ENCODE measurements at places on chromosomes 7 and 10.

GRCh38 chr7:121960678-121961077 is 87.7 kb downstream of the PTPRZ1 start:
- no peak for DNase-seq

DNA sequence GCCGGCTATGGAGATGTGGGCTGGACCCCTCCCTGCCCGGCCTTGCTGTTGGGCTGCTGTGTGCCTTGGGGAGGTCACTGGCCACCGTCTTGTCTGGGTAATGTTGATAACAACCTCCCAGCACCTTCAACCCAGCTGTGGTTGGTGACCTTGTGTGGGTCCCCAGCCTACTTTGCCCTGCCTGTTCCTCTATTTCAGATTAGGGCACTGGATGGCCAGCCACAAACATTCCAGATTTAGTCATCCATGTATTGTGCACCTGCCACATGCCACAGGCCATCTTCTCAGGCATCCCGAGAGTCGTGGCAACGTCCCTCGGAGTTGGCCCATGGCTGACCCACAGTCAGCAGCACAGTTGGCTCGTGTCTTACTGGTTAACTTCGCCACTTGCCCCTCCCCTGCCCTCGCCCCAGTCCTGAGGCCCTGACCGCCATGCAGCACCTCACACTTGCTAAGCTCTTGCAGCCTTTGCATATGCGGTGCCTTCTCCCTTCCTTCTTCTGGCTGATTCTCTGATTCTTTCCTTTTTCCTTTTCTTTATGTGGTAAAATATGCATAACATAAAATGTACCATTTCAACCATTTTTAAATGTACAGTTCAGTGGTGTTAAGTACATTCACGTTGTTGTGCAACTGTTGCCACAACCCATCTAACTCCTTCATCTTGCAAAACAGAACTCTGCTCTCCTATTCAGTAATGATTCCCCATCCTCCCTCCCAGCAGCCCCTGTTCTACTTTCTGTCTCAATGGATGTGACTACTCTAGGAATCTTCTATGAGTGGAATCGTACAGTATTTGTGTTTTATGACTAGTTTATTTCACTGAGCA is 60.6 kb downstream of the PRF1 start:
- no peak for DNase-seq

DNA sequence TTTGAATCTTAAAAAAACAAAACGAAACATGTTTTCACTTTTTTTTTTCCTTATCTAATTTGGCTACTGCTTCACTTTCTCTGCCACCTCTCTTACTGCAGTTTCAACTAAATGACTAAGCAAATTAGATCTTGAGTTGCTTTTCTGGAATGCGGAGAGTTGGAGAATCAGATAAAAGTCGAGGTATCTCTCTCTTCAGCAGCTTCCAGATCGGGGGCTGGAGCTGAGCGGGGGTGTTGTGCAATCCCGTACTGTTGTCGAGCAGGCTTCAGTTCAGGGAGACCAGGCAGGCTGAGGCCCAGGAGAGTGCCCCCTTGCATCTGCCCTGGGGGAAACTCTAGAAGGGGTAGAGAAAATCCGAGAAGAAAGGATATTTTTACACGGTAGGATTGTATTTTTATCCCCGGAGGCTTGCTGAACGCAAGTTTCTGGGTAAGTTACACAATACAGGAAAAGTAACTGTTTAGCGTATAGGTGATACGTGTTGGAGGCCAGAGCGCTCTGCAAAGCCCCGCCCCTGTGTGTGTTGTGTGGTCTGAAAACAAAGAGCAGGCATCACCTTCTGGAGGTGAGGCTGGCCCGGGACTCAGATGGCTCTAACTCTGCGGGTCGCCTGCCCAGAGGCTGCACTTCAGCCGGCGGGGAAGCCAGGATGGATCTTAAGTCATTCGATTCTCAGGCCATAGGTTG is 116.6 kb downstream of the KLF6 start:
- peak; percentile 94 for DNase-seq

DNA sequence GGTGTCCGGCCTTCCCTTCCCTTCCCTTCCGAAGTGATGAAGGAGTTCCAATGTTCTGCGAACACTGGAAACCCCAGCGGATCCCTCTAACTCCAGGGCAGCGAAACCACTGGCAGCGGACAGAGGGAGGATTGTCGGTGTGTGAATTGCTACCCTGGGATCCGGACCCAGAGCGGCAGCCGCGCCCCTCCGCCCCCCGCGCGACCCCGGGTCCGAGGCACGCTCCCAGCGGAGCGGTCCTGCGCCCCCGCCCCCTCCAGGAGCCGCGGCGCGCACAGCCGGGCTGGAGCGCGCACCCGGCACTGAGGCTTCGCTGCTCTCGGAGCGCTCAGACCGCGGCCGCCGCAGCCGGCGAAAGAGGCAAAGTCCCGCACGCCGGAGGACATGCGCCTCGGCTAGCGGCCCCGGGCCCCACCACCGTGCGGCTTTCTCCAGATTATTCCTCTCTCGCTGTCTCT is at the start of gene PTPRZ1:
PTPRZ1 (plus strand) TSS at position 331 of the 458 bp plus-strand sequence. CDS start 339 bp downstream, outside the sequence.
- DNase-seq = peak; percentile 16

GRCh38 chr10:86203162-86203905 is 163.3 kb downstream of the GRID1 start:
- DNase-seq = peak; percentile 1

GRCh38 chr7:137717045-137717444 is 129.7 kb downstream of the DGKI start:
- peak; percentile 63 for DNase-seq

DNA sequence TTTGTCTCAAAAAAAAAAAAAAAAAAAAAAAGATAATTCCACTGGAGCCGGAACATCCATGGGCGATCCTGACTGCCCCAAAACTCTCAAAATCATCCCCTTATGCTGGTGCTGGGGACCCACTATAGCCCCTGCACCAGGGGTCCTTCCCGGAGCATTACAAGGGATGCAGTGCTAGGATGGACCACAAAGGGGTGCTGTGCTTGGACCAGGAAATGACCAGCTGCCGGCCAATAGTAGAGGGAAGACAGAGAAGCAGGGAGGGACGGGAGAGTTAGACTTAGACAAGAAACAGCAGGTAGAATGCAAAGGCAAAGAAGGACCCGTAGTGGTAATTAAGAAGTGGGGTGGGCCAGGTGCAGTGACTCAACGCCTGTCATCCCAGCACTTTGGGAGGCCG is 40.5 kb downstream of the RCC1L start:
- peak; percentile 11 for DNase-seq

All from cardiac fibroblast (primary cell).